ENCODE measurements at places on chromosomes 1 and 21.
A peak's percentile ranks its signal among the peaks of the same experiment; 100 is the strongest.

- no peak for DNase-seq
These were observed 22.7 kb downstream of the WNT9A start for GRCh38 chr1:227924833-227925574.

DNA sequence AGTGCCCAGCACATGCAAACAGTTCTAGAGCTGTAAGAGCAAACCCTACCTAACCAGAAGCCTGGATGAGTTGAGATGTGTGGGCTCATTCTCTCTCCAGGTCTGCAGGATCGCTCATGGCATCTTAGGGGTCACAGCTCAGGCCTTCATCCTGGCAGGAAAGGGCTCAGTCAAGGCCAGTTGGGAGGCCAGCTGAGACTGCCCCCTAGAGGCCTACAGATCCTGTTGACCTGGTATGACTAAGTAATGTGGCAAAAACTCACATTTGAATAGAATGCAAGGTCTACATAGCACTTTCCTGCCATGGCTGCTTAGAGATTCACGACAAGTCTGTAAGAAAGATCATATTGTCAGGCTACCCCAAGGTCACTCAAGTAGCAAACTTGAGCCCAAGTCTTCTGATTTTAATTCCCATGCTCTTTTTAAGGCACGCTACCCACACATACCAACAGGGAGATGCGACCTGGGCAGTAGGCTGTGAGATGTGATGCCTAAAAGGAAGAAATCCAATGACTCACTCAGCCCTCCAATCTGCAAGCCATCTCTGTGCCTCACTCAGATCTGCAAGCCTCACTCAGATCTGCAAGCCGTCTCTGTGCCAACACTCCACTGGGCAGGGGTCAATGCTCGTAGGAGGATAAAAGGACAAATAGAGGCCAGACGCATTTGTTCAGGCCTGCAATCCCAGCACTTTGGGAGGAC, 5.1 kb upstream of the CAPN8 start:
- DNase-seq: peak; percentile 24

DNA sequence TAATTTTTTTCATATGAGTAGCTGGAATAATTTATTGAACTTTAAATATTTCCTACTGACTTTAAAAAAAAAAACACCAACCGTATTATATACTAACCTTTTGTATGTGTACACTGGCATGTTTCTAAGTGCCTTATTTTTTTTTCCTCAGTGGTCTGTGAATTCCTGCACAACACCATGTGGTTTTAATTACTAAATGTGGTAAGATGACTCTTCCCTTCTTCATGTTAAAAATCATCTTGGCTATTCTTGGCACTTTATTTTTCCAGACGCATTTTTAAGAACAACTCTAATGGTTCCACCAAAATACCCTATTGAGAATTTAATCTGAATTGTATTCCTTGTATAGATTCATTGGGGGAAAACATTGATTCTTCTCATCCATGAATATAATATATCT, 28.4 kb downstream of the PPP2R5A start:
- DNase-seq: no peak

DNA sequence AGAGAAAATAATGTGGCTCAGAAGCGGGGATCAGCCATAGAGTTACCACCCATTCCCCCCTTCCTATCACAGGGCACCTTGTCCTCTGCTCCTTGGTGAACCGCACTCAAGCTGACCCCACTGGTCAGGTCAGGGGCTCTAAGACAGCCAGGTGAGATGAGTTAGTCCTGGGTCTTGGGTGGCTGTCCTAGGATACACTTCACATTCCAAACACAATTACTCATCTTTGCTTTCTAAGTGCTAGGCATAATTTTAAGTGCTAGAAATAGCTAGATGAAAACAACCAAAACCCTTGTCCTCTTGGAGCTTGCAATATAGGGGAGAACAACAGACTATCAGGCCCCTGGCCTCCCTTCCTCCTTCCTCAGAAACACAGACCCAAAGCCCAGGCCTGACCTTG, 7.8 kb upstream of the MUTYH start:
- no peak for DNase-seq

DNA sequence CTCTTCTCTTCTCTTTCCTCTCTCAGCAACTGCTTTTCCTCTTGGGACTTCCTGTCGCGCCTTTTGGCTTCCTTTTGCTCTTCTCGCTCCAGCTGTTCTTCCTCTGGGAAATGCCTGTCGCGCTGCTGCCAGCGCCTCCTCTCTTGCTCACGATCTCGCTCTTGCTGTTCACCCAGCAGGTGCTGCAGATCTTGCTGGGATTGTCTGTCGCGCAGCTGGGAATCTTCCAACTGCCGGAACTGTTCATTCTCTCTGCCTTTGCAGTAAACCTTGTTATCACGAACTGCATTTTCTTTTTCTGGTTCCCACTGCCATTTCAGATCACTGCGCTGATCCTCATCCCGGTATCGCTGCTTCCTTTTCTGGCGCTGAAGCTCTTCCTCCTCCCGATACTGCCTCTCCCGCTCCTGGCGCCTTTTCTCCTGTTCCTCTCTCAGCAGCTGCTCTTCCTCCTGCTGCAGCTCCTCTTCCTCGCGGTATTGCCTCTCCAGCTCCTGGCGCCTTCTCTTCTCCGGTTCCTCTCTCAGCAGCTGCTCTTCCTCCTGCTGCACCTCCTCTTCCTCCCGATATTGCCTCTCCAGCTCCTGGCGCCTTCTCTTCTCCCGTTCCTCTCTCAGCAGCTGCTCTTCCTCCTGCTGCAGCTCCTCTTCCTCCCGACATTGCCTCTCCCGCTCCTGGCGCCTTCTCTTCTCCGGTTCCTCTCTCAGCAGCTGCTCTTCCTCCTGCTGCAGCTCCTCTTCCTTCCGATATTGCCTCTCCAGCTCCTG, 5.8 kb downstream of the TCHH start:
- no peak for DNase-seq

DNA sequence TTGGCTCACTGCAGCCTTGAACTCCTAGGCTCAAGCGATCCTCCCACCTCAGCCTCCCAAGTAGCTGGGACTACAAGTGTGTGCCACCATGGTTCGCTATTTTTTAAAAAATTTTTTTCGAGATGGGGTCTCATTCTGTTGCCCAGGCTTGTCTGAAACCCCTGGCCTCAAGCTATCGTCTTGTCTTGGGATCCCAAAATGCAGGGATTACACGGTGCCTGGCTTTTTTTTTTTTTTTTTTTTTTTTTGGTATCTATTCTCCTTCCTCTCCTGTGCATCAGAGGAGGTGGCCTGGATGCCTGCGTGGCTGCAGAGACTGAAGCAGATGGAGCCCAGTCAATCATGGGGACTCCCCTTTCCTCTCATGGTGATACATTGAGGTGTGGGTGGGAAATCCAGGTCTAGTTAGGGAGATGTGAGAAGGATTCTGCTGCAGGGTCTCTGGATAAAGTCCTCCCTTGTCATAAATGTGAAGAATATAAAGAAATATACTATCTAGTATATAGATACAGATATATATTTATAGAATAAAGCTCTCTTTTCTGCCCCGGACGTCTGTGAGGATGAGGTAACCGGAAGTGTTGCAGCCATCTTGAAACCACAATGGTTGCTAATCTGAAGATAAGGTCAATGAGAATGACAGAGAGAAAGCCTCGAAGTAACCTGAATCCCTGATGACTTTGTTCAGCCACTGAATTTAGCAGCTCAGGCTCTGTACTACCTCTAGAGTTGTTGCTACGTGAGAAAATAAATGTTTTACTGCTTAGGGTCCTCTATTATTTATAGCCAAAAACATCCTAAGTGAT, 19.5 kb upstream of the RGSL1 start:
- no peak for DNase-seq

GRCh38 chr1:8075511-8076051, 49.5 kb upstream of the ERRFI1 start:
- no peak for DNase-seq

GRCh38 chr1:14313731-14314431, 284.6 kb upstream of the KAZN start:
- no peak for DNase-seq

GRCh38 chr1:162950187-162950586, 89.2 kb upstream of the CCDC190 start:
- DNase-seq: no peak

DNA sequence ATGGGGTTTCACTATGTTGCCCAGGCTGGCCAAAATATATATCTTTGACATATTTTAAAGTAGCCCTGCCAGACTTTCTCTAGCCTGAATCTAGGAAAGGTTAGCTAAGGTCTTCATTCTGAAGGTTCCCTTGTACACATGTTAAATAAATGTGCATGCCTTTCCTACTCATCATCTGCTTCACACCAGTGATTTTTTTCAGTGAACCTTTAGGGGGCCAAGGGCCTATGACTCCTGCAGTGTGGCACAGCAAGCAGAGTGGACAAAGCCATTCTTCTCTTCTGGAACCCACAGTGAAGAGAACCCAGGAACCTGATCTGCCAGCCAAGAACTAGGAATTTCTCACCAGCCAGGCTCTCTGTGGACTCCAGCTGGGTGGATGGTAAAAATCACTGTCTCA, 22.9 kb downstream of the CBR1 start:
- DNase-seq: no peak

DNA sequence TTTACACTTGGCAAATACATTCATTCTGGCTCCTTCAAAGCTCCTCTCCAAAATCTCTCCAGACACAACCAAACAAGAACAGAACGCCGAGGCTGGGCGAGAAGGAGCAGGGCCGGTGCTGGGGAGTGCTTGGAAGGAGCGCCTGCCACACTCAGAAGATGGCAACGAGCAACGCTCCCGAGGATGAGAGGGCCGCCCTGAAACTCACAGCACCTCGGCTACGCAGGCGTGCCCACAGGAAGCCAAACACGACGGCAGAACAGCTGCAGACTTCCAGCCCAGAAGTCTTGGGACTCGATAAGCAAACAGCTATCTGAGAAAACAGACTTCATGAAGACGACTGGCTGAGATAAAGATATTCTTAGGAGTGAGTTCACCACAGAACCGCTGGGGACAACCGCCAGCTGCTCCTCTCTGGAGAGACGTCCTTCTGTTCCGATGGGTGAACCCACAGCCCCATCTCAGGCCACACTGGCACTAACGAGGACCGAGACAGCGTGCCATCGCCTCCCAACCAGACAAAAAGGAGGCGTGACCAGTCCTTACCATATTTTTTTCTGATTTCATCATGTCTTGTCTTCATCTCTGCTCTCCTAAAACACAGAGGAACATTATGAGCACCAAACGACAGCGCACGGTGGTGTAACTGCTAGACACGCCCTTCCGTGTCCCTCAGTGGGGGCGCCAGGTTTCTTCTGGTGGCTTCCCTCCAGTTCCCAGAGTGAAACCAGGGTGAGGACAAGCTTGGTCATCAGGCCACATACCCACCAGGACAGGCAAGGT, 18.6 kb downstream of the PTTG1IP start:
- DNase-seq: no peak

- no peak for DNase-seq
These were observed 4.6 kb downstream of the S100A9 start for GRCh38 chr1:153362187-153362775.

DNA sequence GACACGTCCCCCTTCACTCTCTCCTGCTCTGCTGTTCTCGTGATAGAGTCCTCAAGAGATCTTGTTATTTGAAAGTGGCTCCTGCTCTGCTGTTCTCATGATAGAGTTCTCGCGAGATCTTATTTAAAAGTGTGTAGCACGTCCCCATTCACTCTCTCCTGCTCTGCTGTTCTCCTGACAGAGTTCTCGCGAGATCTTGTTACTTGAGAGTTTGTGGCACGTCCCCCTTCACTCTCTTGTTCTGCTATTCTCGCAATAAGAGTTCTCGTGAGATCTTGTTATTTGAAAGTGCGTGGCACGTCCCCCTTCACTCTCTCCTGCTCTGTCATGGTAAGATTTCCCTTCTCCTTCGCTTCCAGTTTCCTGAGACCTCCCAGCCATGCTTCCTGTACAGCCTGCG, 47.9 kb downstream of the SMYD3 start:
- DNase-seq: no peak

DNA sequence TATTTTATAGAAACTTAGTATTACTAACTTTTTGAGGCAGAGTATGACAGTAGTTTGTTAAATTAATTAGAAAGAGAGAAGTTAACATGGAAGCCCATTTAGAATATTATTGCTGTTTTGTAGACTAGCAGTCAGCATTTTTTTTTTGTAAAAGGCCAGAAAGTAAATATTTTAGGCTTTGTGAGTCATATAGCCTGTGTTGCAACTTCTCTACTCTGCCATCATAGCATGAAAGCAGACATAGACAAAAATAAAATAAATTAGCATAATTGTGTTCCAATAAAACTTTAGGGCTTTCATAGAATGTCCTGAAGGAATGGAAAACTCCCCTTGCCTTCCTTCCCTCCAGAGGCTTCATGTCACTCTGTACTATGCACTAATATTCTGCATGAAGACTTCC, 12.3 kb upstream of the RGS4 start:
- no peak for DNase-seq

DNA sequence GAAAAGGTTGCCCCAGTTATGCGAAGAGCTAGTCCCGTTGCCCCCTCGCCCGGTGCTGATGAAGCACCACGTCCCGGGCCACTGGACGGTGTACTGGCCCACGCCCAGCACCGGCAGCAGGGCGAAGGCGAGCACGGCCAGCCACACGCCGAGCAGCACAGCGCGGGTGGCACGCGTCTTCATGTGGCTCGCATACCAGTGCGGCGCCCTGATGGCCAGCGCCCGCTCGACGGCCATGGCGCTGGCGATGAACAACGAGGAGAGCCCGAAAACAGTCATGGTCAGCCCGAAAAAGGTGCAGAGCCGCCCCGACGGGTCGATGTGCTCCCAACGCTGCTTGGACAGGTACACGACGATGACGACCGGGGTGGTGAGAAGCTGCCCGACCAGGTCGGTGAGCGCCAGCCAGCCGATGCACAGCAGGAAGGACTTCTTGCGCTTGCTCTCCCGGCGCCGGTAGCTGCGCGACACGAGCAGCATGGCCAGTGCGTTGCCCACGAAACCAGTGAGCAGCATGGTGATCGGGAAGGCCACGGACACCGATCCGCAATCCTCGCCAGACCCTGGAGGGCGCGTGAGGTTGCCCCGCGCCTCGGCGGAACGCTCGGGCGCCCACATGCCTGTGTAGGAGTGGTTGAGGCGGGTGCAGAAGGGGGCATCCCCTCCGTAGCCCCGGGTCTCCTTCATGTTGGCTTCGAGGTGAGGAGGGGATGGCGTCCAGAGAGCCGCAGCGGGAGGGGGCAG, 553 bp downstream of the PTGER3 start:
- DNase-seq: no peak

- DNase-seq: no peak
These were observed 25.9 kb downstream of the KCNC4 start for GRCh38 chr1:110235834-110236682.

- no peak for DNase-seq
These were observed 5.7 kb upstream of the TRAF5 start for GRCh38 chr1:211320980-211321379.

DNA sequence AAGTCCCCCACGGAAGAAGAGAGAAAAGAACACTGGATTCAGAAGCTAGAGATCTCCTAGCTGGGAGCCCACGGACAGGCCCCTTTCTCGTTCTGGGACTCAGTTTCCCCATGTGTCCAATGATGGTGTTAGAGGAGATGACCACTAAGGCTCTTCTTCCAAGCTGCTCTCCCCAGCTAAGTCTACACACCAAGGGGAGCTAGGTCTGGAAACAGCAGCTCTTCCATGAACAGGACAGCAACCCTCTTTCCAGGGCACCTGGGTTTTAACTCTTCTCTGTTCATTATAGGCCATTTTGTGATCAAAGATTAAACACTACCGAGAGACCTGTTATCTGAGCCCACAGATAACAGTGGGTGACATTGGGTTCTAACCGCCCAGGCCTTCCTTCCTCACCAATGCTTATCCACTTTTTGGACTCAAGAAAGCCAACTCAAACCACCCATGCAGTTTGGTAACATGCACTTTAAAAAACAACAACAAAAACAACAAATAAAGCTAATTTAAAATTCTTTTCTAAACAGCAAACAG, 85.9 kb downstream of the MRPL37 start:
- no peak for DNase-seq

GRCh38 chr1:12661606-12662219, 17.8 kb downstream of the AADACL4 start:
- no peak for DNase-seq

Data from NCI-H1436 (cell line).